ENCODE measurements at places on chromosomes 1 and 21. TPM values are rescaled to one million over a fixed set of nuclear protein-coding genes. Genes with fewer than 3 reads are reported as not detected.

- peaks cover 11% of the 10 kb centered on the region for H3K4me1 ChIP-seq
- no peak overlapping the region for H3K4me3 ChIP-seq
- DNase-seq: peak; percentile 54
- H3K36me3 ChIP-seq: no peaks in the 10 kb centered on the region
- H3K27me3 ChIP-seq: no peaks in the 10 kb centered on the region
Observed at GRCh38 chr1:14996133-14997050, 157.2 kb upstream of the TMEM51 start.

DNA sequence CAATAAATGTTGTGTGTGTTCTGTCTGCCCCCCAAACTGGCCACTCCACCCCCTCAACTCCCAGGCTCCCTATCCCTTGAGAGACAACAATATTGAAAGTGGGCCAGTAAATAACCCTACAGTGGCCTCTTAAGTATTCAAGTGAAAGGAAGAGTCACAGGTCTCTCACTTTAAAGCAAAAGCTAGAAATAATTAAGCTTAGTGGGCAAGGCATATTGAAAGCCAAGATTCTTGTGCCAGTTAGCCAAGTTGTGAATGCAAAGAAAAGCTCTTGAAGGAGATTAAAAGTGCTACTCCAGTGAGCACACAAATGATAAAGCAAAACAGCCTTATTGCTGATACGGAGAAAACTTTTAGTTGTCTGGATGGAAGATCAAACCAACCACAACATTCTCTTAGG, 158.4 kb downstream of the GABPA start:
- no peaks in the 10 kb centered on the region for H3K27me3 ChIP-seq
- H3K36me3 ChIP-seq: peaks cover 30% of the 10 kb centered on the region
- peaks cover 5% of the 10 kb centered on the region for H3K4me1 ChIP-seq
- H3K4me3 ChIP-seq: no peak overlapping the region

GRCh38 chr1:161491472-161491871, 13.8 kb upstream of the FCGR2A start:
- no peak overlapping the region for H3K27ac ChIP-seq
- no peaks in the 10 kb centered on the region for H3K36me3 ChIP-seq
- H3K4me3 ChIP-seq: no peak overlapping the region
- no peaks in the 10 kb centered on the region for H3K4me1 ChIP-seq
- peaks cover 33% of the 10 kb centered on the region for H3K27me3 ChIP-seq

DNA sequence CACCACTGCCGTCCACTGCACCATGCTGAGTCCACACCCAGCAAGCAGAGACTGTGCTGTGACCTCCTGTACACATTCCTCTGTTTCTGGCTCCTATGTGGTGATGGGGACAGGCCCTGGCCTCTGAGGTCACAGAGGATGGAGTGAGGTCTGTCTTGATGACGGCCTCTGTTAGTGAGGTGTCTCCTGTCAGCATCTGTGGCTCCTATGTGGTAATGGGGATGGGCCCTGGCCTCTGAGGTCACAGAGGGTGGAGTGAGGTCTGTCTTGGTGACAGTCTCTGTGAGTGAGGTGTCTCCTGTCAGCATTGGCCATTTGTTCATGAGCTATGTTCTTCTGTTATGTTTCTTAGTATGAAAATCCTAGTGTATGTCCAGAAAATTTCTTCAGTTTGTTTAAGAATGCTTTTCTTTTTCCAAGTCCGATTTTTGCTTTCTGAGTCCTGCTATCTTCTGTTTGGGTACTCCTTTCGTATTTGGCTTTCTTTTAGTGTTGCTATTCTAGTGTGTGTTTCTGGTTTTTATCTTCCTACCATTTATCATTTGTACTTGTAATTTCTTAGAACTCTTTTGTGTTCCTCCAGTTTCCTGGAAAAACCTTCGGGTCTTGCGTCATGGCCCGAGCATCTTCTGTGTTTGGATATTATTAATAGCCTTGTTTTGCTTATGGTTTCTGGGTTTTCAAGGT, 13.4 kb downstream of the SNAP47 start:
- H3K27me3 ChIP-seq: no peaks in the 10 kb centered on the region
- H3K4me1 ChIP-seq: no peaks in the 10 kb centered on the region
- no peaks in the 10 kb centered on the region for H3K36me3 ChIP-seq
- no peak overlapping the region for H3K4me3 ChIP-seq

DNA sequence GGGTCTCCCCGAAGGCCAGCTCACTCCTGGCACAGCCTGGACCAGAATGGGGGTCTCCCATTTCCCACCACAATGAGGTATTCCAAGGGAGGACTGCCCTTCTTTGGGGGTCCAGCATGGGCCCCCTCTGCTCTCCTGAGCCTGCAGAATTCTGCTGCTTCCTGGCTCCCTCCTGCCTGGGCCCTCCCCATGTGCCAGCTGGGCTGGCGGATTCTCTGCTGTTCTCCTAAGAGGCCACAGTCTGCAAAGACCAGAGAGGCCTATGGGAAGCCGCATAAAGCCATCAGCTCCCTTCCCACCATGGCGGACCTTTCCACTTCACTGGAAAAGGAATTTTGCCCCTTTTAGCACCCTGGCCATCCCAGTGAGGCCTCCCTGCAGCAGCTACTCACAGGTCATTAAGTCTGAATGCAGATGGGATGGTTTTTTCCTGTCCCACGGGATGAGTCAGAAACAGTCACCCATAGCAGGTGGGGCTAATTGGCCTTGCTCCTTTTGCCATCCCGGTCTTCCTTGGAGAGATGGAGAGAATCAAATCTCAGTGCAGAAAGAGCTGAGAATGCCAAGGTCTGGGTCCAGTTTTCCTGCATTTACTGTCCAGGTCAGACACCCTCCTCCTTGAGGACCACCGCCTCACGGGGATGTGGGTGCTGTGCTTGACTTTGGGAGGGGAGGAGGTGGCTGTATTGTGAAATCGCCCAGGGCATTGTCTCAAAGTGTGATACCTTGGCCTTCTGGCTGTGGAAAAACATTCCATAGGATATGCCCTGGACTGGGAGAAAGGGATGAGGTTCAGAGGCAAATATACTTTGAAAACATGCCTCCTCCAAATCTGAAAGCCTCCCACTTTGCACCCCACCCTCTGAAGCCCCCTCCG, 23.2 kb downstream of the MYBPH start:
- no peak overlapping the region for H3K4me3 ChIP-seq
- H3K4me1 ChIP-seq: peaks cover 63% of the 10 kb centered on the region
- no peaks in the 10 kb centered on the region for H3K36me3 ChIP-seq
- H3K27ac ChIP-seq: no peak overlapping the region

TMPRSS15 gene
- total RNA-seq: not detected

GJB5 gene
- total RNA-seq: not detected

MYBPH gene
- not detected for total RNA-seq

HOOK1 gene
- total RNA-seq: 12.1 TPM

C4BPA gene
- not detected for total RNA-seq
